H7 (cell line): ENCODE measurements at places on chromosomes 2 and 18. TPM values are rescaled to one million over a fixed set of nuclear protein-coding genes. Genes with fewer than 3 reads are reported as not detected.

DNA sequence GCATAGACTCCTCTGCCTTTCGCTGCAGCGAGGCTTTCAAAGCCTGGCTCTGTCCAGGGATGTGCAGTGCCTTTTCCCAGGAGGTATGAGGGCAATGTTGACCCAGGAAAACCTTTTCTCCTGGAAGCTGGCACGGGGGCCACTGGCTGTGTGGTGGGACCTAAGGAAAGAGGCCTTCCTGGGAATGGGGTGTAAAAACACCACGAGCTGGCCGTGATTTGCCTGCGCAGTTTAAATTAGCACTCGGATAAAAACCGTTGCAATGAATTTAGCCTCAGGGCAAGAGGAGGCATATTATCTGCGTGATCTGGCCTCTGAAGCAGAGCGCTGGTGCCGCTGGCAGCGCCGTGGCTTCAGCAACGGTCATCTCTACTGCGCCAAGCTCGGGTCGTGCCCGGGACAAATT is 3.0 kb downstream of the OSR1 start:
- no peak for DNase-seq

The ZNF385B gene
- 0.41 and 0.90 TPM in 2 replicates for total RNA-seq

- DNase-seq = peak; percentile 84
Measured at GRCh38 chr2:74513605-74514367, 464 bp upstream of the TLX2 start.

GRCh38 chr2:56068746-56069145 is 115.0 kb upstream of the CCDC85A start:
- no peak for DNase-seq

DNA sequence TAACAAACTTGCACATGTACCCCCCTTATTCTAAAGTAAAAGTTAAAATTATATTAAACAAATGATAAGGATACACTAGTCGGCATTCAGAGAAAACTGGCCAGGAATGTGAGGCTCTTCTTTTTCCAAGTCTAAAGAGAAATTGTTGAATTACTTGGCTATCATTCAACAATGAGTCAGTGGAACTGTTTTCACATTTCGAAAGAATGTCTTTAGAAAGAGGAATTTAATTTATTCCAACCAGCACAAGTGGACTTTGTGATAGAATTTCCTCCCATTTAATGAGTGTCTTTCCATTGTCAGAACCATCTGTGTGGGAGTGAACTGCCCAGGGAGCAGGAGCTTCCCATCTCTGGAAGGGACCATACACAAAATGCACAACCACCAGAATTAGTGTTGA is 792.2 kb downstream of the EPHA4 start:
- DNase-seq = no peak

DNA sequence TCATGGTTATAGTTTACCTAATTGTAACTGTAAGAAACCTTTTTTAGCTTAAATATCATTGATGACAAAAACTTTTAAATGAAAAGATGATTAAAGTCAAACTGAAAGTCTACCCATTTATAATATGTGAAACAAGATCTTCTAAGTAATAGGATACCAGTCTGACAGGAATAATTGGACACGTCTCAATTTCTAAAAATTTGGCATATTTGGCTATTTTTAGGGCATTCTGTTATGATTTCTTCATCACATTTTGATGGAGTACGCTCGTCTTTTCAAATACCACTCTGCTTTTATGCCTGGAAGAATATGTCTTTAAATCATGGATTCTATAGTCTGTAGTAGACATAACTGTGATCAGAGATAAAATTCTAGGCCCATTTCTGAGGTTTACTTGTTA is 1.3 kb downstream of the R3HDM1 start:
- DNase-seq = no peak

The CERKL gene
- total RNA-seq = 0.14 and 0.15 TPM in 2 replicates

The SCYGR7 gene
- total RNA-seq = not detected in 2 replicates

- no peak for DNase-seq
Measured at GRCh38 chr2:44817256-44817655, 124.2 kb upstream of the SIX3 start.

GRCh38 chr2:106068451-106068850 is 125.7 kb downstream of the UXS1 start:
- no peak for DNase-seq

- peak; percentile 25 for DNase-seq
Measured at GRCh38 chr2:69387770-69388481, 899 bp upstream of the GFPT1 start.

- DNase-seq = no peak
Measured at GRCh38 chr2:119808516-119809147, 48.9 kb downstream of the PTPN4 start.

DNA sequence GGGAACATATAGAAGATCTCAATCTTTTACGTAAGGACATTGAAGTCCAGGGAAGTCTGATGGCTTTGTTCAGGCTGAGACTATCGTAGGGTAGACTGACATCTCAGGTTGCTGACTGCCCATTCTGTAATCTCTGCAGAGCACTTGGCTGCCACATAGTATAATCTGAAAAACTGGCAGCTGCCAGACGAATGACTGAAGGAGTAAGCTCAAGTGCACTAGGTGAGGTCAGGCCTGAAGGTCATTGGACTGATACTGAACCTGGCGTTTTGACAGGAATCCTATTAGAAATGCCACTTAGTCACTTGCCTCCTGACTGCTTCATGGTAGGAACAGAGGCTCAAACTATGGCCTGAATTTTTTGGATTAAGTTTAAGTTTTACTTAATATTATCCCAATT is 23.5 kb downstream of the GPD2 start:
- DNase-seq = no peak

GRCh38 chr2:43701111-43701510 is 24.9 kb upstream of the C1GALT1C1L start:
- no peak for DNase-seq
